ENCODE measurements at places on chromosomes 12 and 14. TPM values are rescaled to one million over a fixed set of nuclear protein-coding genes. Genes with fewer than 3 reads are reported as not detected.

DNA sequence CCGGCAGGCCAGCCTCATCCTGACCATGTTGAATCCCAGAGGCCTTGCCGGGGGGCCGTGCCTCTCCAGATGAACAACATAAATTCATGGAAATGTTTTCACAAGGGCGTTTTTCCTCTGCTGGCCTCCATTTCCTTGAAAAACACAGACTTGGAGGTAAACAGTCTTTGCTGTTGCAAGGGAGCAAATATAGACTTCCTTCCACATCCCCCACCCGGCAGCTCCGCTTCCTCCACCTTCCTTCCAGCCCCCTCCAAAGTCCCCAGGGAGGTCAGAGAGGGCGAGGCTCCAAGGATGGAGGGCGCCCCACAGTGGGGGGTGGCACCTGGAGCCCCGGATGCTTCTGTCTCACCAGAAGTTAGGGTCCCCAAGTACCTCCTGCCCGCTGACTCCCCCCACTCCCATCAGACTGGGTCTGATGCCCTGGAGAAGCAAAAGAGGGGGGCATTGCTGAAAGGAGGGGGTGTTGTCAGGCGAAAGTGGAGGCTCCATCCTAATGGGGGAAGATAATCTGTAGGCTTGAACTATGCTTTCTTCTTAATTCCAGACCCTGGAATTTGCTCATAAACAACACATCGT is 31.1 kb downstream of the CALM1 start:
- no peak for DNase-seq

The SLC38A1 gene
- total RNA-seq, result 7.7 TPM

The RIPK3 gene
- 0.68 TPM for total RNA-seq

The MANSC1 gene
- total RNA-seq, result 6.6 TPM

The PLA2G1B gene
- 3.0 TPM for total RNA-seq

GRCh38 chr14:21229821-21230220 is 39.4 kb downstream of the HNRNPC start:
- no peak for DNase-seq

The KIF21A gene
- total RNA-seq, result 18.8 TPM

The SAMD15 gene
- 0.08 TPM for total RNA-seq

Measured in left lobe of liver (tissue), 2 donors.